ENCODE measurements at places on chromosomes 5 and 9.

- no peak for DNase-seq
These were observed 503.4 kb downstream of the PDE4D start for GRCh38 chr5:59390074-59390659.

- no peak for DNase-seq
These were observed 821.5 kb downstream of the EFNA5 start for GRCh38 chr5:106849266-106849665.

DNA sequence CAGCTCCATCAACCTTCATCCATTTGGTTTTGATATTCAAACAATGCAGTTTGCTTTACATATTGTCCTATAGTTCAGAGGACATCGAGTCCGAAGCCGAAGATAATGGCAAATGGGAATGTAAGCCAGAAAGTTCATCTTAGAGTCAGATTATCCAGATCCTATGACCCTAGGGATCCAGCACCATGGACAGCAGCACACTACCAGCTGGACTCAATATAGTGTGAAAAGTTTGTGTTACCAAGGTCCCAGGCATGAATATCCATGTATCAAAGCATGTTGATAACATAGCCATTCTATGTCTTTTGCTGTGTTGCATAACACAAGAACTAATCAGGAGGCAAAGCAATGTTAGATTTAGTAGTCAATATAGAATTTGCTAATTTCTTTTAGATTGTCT lies 46.3 kb downstream of the FSTL4 start:
- no peak for DNase-seq

DNA sequence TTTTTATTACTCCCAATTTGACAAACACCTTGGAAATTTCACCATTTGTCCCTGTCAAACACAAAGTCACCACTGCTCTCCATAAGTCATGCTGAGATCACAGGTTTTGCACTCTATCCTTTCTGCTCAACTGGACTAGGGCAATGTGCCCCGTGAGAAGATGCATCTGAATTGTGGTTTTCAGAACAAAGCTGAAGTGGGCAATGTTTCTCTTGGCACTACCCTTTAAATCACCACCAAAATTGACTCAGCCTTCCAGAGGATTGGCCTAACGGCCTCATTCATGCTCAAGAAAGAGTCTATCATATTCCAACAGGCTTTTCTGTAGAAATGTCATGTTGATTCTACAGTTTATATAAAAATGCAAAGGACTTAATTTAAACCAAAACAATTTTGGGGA lies 81.0 kb upstream of the TRIO start:
- no peak for DNase-seq

GRCh38 chr9:137277329-137278041 lies at the start of gene TOR4A:
Gene TOR4A, plus strand, starts transcription at chr9:137277726. Its CDS starts 964 bp downstream, at chr9:137278690.
- peak; percentile 31 for DNase-seq

GRCh38 chr5:178535299-178536175 lies 54.7 kb downstream of the COL23A1 start:
- no peak for DNase-seq

DNA sequence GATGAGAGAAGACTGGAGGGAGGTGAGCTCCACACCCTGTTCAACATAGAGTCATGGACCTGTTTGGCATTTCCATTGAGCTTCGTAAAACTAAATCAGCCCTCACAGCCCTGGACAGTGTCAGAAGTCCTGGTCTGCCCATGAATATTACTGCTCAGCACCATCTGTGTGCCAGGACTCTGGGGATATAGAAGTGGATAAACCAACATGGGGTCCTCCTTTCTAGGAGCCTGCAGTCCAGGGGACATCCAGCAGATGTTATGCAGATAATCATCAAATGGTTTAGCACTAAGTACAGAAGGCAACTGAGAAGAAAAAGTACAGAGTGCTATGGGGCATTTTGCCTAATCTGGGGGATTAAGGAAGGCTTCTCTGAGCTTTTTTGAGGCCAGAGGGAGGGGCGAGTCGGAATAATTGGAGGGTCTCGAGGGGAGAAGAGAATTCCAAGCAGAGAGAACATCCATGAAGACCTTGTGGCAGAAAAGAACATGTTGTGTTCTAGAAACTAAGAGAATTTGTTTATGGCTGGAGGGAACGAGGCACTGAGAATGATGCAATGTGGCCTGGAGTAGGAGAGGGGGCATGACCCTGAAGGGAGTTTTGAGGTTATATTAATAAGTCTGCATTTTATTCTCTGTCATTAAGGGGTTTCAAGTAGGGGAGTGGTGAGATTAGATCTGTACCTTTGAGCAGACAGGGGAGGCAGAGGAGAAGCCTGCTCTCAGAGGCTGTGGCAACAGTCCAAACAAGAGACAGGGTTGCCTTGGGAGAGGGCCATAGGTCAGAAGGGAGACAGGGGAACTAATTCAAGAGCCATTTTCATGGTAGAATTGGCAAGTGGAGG lies 63.5 kb upstream of the SLC2A8 start:
- no peak for DNase-seq

DNA sequence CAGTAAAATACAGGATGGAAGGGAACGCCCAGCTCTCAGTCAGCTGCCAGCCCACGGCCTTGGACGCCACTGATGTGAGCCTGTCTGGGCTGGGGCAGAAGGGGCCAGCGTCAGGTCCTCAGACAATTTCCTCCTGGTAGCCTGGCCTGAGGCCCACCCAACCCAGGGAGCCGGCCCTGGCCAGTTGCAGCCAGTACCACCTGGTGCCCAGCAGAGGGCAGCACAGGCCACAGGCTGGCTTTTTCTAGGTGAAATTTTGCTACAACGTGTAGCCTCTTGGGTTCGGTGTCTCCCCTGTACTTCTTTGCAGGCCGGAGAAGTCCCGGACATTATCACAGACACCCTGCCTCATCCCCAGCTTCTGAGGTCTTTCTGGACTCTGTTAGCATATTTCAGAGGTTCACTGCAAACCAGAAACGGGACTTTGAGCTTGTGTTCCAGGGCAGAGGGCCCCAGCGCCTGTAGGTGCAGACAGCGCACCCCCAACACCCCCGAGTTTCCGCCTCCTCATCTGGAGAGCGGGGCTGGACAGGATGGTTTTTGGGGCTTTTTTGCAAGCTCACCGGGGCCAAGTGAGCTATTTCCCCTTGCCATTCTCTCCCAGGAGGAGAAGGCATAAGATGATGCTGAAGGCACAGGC lies 45.9 kb upstream of the KCNMB1 start:
- DNase-seq = peak; percentile 62

DNA sequence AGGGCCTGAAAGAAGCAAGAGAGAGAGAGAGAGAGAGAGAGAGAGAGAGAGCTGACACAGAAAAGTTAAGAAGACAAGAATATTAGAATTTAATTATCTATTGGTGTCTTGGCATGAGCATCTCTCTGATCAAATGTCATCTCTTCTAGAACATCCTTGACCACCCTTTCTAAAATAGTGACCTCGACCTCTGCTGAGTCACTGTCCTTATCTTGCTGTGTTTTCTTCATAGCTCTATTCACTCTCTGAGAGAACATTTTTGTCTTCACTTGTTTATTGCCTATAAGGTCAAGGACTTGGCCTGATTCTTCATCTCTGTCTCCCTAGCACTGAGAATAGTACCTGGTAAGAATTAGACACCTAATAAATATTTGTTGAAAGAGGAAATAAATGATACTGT lies 383.8 kb upstream of the RPS23 start:
- DNase-seq = no peak

- no peak for DNase-seq
These were observed 55.6 kb upstream of the PCSK5 start for GRCh38 chr9:75834878-75835277.

GRCh38 chr5:33037076-33037475 lies 326.0 kb downstream of the NPR3 start:
- DNase-seq = no peak

- no peak for DNase-seq
These were observed at the start of gene FAM240B for GRCh38 chr9:38720083-38720745. Gene FAM240B, minus strand, starts transcription at chr9:38720133. Its CDS starts 16,134 bp downstream, at chr9:38703999.

DNA sequence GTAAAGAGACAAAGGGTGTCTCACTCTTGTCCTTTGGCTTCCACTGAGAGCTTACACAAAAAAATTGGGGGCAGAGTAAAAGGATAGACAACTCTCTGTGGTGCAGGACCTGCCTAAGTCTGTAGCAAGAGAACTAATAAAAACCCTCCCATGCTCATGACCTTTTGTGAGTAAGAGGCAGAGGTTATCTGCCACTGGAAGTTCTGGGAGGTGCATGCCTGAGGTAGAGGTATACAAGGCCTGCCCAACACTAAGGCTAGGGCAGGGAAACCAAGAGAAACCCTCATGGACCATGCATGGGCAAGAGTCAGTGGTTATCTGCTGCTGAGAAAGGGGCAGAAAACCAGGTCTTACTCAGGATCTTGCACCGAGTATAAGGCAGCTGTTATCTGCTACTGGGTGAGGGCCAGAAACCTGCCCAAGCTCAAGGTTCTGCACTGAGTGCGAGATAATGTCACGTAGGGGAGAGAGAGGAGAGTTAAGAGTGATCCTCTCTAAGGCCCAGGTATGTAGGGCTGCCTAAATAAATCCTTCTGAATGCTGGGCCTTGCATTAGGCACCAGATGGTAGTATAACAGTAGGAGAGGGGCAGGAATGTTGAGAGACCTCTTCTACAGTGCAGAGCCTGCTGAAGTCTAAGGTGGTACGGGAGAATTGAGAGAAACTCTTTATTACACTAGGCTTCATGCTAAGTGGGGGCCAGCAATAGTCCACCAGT lies 143.4 kb downstream of the MACROH2A1 start:
- no peak for DNase-seq

DNA sequence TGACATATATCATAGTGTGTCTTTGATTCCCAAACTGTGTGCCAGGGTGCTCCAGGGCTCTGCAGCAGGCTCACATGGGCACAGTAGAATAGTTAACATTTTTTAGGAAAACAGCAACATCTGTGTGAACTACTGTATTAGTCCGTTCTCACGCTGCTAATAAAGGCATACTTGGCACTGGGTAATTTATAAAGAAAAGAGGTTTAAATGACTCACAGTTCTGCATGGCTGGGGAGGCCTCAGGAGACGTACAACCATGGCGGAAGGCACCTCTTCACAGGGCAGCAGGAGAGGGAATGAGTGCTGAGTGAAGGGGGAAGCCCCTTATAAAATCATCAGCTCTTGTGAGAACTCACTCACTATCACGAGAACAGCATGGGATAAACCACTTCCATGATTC lies 82.7 kb downstream of the EGFLAM start:
- DNase-seq = no peak

DNA sequence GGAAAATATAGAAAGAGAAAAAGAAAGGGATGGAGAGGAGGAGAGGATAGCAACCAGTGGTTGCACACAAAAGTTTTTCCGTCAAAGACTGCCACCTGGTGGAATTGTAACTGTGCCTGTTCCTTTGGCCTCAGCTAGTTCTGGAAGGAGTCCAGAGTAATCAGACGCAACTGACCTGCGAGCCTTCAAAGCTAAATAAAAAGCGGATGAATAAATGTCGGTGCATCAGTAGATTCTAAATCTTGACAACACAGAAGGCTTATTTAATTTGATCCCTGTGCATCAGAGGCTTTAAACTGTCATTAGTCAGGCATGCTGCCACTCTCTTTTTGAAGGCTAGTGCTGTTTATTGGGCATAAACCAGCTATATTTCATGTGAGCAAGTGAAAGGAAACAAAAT lies 132.9 kb upstream of the ACO1 start:
- DNase-seq = peak; percentile 13

- DNase-seq = no peak
These were observed 5.8 kb downstream of the OTP start for GRCh38 chr5:77632526-77633206.

- DNase-seq = no peak
These were observed 17.8 kb downstream of the NOTCH1 start for GRCh38 chr9:136527721-136528710.

DNA sequence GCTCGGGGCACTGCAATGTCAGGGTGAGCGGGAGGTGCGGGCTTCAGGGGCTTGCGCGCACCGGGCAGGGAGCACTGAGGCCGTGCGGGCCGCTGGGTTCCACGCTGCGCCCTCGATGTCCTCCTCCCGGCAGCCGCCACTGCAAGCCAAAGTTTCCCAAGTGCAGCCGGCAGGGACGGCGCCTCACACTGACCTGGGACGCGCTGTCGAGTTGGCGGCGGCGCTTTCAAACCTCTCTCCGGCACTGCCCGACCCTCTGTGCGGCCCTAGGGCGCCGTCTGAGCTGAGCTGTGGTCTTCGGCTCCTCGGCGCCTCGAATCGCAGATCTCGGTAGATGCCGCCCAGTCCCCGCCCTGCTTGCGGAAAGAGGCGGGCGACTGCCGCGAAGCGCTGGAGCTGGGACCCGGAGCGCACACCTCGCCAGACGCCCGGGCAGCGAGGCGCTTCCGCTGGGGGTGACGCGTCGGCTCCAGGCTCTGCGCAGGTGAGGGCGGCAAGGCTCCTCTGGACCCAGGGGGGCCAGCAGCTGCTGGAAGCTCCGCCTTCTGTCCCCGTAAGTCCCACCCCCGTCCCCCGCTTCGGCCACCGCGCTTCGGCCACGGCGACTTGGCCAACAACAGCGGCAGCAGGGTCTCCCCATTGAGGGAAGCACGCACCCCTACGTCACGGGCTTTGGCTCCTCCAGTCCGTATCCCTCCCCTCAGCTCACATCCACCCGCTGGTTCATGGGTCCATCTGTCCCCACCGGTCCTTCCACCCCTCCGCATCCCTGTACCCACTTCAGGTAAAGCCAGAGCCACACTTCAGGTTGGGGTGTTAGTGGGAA lies at the start of gene ANKRD34B:
TSS of gene ANKRD34B (minus strand) at position 320 of the 826 bp plus-strand sequence. CDS start 10,261 bp downstream, outside the sequence.
- no peak for DNase-seq

DNA sequence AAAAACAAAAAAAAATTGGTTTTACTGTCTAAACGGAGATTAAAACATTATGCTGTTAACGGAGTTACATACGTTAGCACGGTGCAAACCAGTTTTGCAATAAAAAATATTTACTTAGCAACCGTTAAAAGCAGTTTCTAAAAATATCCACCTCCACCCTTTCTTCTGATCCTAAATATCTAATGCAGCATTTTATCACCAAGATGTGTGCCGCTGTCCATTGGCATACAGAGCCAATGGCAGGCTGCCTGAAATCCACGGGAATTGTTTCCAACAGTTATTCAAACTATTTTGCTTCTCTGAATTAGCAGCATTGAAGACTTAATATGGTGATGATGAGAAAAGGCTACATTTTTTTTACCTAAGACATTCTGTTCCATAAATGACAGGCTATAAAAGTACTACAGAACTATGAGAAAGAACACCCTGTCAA lies 61.6 kb downstream of the CSNK1A1 start:
- DNase-seq = no peak

GRCh38 chr5:32827981-32828380 lies 116.9 kb downstream of the NPR3 start:
- no peak for DNase-seq

GRCh38 chr9:137053944-137054931 lies at the start of gene ENTPD2:
Gene ENTPD2, minus strand, starts transcription at chr9:137054061. Its CDS starts 64 bp downstream, at chr9:137053997.
- peak; percentile 44 for DNase-seq

- DNase-seq = no peak
These were observed 75.6 kb upstream of the VLDLR start for GRCh38 chr9:2545881-2546490.

- DNase-seq = no peak
These were observed 192.4 kb upstream of the PUM3 start for GRCh38 chr9:3036333-3036700.
